ENCODE measurements at places on chromosomes 5 and 9.

DNA sequence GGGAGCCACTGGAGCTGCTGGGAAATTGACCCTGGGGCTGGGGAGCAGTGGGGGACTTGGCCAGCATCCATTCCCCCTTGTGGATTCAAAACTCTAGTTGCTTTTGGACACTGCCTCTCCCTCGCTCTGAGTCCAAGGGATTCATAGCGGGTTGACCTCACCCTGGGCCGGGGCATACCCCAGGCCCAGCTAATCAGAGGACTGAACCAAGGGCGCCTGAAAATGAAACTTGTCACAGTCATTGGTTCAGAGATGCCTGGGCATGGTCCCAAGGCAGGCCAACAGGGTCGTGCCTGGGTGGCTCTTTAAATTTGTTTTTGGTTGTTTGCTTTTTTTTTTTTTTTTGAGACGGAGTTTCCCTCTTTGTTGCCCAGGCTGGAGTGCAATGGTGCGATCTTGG lies 22.6 kb downstream of the STK10 start:
- no peak for DNase-seq

GRCh38 chr9:36091026-36091953 lies 45.2 kb upstream of the GLIPR2 start:
- peak; percentile 55 for DNase-seq

DNA sequence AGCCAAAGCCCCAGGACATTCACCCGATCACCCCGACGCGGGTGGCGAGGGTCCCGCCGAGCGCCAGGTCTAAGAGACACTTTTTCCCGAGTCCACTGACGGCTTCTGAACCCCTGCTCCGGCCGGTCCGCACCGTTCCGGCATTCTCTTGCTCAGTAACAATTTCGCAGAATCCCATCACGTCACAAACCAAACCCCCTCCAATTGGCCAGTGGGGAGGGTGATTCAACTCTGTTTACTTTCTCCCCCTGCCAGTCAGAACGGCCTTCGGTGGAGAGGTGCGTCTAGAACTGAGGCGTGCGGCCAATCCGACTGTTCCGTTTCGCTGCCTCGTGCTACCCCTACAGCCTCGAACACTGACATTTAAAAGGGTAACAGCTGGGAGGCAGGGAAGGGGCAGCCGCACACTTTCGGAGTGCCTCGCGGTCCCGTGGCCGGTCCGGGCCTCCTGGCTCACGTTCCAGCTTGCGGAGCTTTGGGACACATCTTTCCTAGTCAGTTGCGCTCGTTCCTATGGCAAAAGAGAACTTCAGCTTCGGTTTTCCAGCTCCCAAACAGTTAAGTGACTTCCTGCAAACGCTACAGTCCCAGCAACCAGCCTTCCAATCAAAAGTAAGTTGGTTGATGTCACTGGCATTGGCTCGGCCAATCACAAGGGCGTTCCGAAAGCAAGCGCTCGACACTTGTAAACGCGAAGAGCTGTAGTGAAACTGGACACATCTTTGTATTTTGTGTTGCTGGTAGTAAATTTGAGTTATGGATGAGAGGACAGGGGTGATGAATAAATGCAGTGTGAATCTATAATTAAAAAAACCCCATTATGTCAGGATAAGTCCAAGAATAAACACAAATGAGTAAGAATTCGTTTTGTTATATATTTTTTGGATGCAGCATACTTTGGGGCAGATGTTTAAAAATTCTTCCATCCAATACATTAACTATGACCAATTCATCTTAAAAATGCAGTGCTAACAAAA lies at the start of gene KLF9:
Gene KLF9 (minus strand): TSS at position 859 of the 977 bp plus-strand sequence. CDS start 1,294 bp downstream, outside the sequence.
- peak; percentile 94 for DNase-seq

DNA sequence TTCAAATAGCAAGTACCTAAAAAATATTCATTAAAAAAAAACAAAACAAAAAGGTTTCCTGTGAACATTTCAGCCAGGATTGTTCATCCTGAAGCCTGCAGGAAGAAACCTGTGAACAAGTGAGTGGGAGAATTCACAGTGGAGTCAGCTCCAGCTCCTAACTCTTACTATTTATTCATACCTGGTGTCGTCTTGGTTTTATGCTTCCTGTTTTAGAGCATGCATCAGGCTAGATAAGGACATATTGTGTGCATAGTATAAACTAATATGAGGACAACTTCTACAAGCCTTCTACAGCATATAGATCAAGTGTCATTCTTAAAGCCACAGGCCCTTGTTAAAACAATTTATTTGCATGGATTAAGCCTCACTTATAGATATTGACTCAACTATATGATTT lies 169.9 kb downstream of the EFNA5 start:
- no peak for DNase-seq

DNA sequence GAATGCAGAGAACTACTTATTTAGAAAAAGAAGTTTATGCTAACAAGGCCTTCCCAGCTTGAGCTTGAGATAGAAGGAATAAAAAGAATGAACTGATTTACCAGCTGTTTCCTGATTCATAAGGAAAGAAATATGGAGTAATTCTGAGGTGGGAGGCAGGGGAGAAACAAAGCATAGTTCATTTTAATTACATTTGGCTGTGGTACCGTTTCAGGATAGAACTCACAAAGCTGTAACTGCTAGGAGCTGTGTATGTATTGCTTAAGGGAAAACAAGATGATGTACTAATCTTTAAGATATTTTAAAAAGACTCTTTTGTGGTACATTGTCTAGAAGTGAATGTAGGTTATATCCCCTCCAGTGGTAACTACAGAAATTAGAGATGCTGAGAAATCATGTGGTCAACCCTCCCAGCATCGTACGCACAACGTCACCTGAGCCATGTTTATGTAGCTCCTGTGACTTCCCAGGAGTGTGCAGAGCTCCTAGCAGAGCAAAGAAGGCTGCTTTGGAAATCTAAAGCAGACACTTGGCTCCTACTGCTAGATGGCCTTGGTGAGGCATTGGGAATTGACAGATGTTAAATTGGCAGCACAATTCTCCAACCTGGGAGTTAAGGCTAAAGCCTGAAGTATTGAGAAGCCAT lies 208.3 kb upstream of the VLDLR start:
- DNase-seq, result peak; percentile 78

- DNase-seq, result no peak
Observed at GRCh38 chr9:94745806-94746540, 19.5 kb downstream of the AOPEP start.

Data from right hindlimb (tissue), 1 donor.